ENCODE measurements at places on chromosomes 6 and 20.

GRCh38 chr20:54648421-54649142, 173.2 kb downstream of the DOK5 start:
- DNase-seq: no peak

- DNase-seq: no peak
Measured at GRCh38 chr6:137000825-137001224, 43.9 kb downstream of the IL20RA start.

DNA sequence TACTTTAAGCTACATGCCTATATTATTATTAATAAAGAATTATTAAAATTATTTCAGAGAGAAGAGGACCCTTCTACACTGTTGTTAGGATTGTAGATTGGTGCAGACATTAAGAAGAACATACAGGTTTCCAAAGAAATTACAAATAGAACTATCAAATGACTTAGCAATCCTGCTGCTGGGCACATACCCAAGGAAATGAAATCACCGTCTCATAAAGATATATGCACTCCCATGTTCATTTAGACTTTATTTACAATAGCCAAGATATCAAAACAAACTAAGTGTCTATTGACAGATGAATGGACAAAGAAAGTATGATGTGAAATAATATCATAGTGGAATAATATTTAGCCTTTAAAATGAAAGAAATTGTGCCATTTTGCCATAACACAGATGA, 687.7 kb upstream of the POU3F2 start:
- DNase-seq: no peak

GRCh38 chr6:73418081-73418741, 23.6 kb downstream of the DDX43 start:
- DNase-seq: no peak
